GM23338 (cell line): ENCODE measurements at places on chromosomes 12 and 14. TPM values are rescaled to one million over a fixed set of nuclear protein-coding genes. Genes with fewer than 3 reads are reported as not detected.

- peak; percentile 73 for DNase-seq
Measured at GRCh38 chr12:115998119-115998633, 279.3 kb downstream of the MED13L start.

GRCh38 chr12:94026596-94026995 is 121.8 kb upstream of the PLXNC1 start:
- no peak for DNase-seq

DNA sequence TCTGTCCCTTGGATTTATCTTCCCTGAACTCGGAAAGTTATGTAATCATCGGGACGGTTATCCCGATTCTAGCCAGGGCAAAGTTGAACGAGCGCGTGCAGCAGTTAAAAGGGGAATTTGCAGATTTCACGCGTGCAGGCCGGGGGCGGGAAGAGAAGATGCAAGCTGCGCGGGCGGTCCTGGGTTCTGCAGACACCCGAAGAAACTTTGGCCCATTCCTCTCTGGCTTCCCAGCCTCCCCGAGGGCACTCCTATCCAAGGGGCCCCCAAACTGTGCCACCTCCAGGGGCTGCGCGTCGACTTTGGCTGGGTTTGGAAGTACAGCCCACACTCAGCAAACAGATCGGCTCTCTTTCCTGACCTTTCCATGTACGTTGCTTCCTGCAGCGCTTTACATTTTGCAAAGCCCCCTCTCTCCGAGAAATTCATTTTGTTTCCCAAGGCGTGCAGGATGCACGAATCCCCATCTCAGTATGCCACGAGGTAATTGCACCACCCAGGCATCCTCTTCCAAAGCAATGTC is 941 bp upstream of the PPP1CC start:
- peak; percentile 53 for DNase-seq

DNA sequence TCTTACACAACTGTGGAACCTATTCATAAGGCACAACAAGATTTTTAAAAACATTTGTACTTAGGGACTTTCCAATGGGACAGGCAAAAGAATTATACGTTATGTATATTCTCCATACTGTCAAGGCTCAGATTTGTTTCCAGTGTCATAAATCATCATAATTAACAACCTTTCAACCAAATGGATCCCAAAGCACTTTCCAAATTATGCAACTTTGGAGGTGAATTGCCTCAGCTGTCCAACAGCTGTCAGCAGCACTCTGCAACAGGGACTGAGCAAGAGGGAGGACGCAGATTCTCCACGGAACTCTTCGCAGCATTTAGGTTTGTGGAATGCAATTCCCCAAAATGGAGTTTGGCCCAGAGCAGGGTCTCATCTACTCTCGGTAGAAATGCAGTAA is 186.6 kb downstream of the PAX9 start:
- no peak for DNase-seq

GRCh38 chr12:5710260-5710878 is 234.7 kb downstream of the ANO2 start:
- no peak for DNase-seq

GRCh38 chr12:67318786-67319185 is 49.6 kb downstream of the CAND1 start:
- no peak for DNase-seq

GRCh38 chr14:91417983-91418386 is 365 bp upstream of the CCDC88C start:
- peak; percentile 61 for DNase-seq

DNA sequence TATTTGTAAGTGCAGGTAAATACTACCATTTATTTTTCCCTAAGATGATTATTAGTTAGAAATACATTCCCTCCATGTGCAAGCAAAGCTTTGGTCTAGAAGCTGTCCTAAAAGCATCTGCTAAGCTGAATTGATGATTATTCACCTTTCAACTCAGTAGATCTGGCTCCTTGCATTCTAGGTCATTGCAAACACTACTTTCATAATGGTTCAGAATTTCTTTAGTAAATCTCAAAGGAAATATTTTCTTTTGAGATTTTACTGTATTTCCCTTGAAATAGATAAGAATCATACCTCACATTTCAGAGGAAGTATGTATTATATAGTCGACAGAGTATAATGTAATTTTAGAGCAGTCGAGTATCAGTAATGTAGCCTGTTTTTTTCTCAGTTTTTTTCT is 2.4 kb downstream of the ETNK1 start:
- DNase-seq = no peak

PTPRB gene
- 1.3 and 1.7 TPM in 2 replicates for total RNA-seq
